MCF 10A (cell line): ENCODE measurements at places on chromosomes 2 and 18.
A peak's percentile ranks its signal among the peaks of the same experiment; 100 is the strongest.

DNA sequence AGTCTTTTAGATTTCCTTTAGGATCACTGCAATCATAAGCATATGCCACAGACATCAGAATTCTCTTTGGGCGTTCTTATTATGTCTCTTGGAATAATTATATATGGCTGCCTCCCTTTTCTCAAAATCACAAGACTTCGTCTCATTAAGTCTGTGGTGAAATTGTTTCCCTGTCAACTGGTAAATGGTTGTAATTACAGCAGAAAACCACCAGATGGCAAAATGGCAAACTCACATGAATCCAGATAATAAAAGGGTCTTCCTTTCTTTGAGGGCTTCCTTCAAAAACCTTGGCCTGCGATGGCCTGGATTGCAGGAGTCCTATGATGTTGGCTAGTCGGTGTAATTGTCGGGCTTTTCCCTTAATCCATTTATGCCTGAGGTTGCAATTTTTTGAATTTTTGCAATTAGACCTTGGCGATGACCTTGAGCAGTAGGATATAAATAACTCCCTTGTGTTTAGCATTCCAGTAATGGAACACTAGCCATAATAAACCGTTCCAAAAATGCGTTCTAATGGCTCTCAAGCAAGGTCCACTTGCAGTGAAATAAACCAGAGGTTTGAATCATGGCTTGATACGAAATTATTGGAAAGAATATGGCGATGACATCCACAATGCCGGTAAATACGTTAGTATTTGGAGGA is 656.4 kb downstream of the MBD2 start:
- DNase-seq = peak; percentile 50

DNA sequence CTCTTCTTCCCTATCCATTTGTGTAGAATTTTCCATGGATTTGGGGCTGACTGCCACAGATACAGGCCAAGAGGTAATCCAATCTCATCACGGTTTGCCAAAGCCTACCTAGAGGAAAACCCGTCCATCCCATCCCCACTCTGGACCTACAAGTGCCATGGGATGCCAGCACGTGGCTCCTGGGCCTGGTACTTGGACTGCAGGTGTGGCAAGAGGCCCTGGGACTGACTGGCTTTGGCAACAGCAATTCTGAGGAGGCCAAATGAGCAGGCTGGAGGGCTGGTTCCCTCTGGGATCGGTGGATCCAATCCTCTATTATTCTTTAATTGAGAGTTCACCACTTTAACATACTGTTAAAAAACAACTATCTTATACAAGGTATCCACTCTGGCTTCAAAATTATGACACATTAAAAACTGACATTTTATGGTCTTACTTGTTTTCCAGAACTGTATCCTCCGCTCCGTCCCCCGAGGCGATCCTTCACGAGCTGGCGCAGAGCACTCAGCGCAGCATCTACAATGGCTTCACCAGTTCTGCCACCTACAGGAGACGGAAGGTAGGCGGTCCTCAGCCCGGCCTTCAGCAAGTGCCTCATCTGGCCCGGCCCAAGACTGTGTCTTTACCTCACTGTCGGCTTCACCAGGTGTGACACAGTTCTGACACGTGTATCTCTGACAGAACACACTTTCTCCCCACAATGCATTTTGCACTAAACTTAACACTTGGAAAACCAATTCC is 19.8 kb downstream of the PDIA6 start:
- no peak for DNase-seq

DNA sequence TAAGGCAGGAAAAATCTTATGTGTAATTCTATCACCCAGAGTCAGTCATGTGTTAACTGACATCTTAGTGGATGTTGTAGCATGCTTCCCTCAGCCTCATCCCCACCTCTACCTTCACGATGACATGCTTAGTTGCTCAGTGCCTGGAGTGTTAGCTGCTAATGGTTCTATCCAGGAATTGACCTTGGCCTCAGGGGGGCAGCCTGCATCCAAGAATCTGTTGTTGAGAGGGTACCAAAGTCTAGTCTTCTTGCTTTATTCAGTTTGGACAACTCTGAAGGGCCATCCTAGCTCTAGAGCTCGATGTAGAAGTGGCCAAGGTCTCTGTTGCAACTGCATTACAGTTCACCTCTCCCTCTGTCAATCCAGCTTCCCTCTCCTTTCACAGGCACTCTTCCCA is 61.2 kb downstream of the ACYP2 start:
- peak; percentile 40 for DNase-seq

DNA sequence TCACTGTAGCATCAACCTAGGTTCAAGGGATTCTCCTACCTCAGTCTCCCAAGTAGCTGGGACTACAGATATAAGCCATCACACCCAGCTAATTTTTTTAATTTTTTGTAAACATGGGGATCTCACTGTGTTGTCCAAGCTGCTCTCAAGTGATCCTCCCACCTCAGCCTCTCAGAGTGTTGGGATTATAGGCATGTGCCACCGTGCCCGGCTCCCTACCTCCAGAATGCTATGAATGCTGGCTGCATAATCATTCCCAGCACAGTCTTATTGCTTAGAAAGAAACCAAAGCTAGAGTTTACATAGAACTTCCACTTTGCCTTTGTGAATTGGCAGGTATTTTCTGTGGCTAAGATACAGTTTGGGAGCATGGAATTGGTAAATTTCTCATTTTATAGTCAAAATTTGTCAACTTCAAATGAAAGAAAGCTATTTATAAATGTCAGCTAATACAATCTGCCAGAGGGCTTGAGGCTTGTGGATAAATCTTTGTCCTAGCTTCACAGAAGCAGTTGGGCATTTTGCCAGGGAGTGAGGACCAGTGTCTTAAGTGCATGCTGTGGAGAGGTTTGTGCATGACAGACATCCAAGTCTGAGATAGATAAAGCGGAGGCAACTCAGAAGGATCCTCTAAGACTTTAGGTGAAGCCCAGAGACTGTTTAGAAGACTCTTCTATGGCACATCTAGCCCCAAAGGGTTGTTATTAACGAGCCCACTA is 175.4 kb downstream of the ANTXR1 start:
- no peak for DNase-seq

- peak; percentile 47 for DNase-seq
Observed at GRCh38 chr2:112121682-112122254, 16.4 kb upstream of the FBLN7 start.

DNA sequence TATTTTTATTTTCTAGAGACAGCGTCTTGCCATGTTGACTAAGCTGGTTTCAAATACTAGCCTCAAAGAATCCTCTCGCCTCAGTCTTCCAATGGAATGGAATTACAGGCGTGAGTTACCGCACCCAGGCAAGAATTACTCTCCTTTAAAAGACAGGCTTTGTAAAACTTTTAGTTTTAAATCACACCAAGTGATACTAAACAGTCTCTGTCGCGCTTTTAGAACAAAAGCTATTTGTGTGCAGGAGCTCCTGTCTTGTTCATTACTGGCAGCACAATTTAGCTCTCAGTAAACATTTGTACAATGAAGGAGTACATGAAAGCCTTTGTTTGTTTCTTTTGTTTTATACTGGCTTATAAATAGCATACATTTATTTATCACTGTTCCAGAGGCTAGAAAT is 1719.2 kb upstream of the PIK3C3 start:
- DNase-seq = no peak

DNA sequence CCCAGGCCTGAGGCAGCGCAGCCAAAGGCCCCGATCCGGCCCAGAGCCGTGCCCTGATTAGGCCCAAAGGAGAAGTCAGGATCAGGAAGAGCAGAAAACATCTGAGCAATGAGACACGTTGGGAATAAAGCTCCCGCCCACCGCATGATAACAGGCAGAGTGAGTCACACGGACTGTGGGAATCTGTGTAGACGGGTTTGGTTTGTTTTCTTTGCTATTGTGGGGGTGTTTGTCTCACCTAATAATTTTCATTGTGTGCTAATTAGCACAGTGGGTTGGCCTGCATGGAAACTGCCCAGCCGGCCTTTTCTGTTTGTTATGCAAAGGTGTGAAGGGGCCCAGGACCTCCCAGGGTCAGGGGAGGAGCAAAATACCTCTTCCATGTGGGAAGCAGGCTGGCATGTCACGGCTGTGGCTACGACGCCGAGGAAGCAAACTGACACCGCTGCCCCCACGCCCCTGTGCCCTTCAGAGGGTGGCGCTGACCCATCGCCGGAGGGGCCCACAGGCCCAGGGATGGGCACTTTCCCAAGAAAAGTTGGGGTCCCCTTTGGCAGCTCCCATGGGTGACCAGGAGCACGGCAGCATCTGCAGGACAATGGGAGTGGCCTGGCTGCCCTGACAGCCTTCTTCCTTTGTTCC is 68.4 kb upstream of the CTDP1 start:
- DNase-seq = peak; percentile 66

DNA sequence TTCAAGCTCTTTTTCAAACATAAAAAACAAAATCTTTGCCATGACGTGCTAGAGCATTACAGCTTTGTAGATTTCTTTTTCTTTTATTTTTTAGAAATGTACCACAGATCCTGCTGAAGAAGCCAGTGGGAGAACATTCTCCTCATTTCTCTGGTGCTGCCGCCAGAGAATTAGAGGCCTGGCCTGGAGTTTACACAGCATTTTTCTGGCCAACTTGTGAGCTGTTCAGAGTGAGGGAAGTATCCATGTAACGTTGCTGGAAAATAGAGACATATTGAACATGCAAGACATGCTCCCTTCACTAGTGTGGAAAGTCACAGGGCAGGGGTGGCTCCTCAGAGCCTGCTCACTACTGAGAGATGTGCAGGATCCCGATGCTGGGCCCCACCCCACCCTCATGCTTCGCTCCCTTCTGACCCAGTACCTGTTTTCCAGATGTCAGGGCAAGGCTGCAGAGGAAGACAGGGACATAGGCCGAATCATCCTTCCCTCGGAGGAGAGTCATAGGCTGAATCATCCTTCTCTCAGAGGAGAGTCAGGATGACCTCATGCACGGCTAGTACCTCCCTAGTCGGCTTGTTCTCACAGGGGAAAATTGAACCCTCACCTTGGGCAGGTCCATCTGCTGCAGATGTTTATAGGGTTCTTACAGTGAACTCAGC is 298.5 kb downstream of the INSIG2 start:
- peak; percentile 70 for DNase-seq

GRCh38 chr2:79686884-79687283 is 174.0 kb downstream of the CTNNA2 start:
- DNase-seq = no peak

DNA sequence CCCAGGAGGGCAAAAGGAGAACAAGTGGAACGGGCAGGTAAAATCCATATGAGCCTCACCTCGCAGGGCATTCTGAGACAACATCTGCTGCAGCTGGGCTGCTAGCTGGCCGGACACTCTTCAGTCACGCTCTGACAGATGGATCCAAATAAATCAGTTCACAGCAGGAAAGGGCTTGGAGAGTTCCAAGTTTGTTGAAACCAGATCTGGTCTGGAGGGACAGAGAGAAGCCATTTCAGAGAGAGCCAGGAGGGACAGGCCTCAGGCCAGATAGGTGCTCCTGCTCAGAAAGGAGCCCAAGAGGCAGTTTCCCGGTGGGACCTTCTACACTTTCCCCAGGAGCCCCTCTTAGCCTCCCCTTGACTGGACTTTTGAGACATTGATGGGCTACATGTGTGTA is 28.2 kb upstream of the TNP1 start:
- no peak for DNase-seq

- DNase-seq = no peak
Observed at GRCh38 chr2:112182581-112183034, 44.4 kb downstream of the FBLN7 start.

DNA sequence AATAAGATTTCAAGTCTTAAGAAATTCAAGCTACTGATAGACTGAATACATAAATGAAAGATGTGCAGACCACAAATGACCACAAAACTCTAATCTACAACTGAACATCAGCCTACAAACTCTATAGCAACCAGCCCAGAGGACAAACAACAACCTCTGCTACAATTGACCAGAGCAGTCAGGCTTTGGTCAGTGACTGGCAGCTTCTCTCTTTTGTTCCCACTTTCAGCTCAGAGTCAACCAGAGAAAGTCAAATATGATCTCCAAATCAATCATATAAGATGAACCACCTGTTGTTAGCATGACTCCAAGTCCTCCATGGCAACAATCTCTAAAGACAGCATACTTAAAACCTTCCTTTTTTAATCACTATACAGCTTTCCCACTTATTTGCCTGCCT is 996.2 kb downstream of the SUCLG1 start:
- no peak for DNase-seq

DNA sequence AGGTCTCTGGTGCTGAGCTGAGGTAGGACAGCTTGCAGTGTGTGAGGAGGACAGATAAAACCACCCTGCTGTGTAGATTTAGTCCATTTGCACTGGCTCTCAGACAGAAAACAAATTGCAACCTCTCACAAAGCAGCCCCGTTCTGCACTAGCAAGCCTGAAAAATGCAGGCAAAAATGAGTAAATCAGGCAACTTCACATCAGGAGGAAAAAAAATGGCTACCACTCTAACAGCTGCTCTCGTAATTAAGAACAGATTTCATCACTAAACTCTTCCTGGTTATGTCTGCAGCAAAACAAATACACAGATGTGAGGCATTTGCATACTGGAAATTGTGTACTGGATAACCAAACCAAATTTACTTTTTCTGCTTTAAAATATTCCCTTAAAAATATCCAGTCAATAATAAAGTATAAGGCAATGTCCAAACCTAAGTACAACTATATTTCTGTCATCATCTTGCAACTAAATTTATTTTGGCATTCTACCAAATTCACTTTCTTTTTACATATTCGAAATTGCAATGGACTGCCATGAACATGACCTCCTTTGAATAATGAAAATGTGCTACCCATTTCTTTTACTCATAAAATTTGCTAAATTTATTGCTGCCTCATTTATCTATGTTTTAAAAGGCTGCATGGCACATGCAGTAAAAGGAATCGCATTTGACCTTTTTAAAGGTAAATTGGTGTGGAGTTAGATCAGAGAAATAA is 157.4 kb downstream of the AFF3 start:
- no peak for DNase-seq

GRCh38 chr2:129888461-129888860 is 91.0 kb upstream of the RAB6C start:
- no peak for DNase-seq

- no peak for DNase-seq
Observed at GRCh38 chr2:236402033-236402790, 138.0 kb upstream of the ASB18 start.

DNA sequence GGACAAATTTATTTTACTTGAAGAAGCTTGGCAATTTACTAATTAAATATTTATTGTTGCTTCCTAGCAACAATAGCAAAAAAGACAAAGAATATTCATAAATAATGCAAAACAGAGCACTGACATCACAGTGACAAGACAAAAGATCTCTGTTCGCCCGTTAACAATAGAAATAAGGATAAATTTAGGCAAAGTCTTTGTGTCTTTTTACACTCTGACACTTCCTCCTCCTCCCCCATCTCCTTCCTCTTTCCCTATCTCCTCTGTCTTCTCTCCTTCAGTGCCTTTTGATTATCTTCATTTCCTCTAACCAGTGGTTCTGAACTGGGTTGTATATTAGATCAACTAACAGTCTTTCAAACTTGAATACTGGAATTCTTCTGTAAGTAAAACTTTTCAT is 808.4 kb downstream of the ERBB4 start:
- no peak for DNase-seq

DNA sequence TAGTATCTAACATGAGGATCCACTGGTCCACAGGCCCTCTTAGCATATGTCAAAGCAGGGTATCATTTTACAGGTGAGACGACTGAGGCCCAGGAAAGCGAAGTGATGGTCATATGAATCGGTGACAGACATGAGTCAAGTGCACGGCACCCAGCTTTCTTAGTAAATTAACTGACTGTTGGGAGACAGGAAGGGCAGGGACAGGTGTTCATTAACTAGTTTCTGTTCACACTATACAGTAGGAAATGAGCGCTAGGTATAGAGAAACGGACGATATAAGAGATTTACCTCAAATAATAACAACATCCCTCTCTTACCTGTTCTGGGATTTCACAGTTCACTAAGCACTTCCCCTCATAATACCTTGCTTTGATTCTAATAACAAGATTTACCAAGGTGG is 1.7 kb upstream of the SMARCAL1 start:
- DNase-seq = no peak
